ENCODE measurements at places on chromosomes 7 and 10. TPM values are rescaled to one million over a fixed set of nuclear protein-coding genes. Genes with fewer than 3 reads are reported as not detected.
A peak's percentile ranks its signal among the peaks of the same experiment; 100 is the strongest.

CACNB2 gene
- total RNA-seq = 4.9 TPM

- DNase-seq = no peak
These were observed 338.8 kb upstream of the SHH start for GRCh38 chr7:156151078-156151477.

DNA sequence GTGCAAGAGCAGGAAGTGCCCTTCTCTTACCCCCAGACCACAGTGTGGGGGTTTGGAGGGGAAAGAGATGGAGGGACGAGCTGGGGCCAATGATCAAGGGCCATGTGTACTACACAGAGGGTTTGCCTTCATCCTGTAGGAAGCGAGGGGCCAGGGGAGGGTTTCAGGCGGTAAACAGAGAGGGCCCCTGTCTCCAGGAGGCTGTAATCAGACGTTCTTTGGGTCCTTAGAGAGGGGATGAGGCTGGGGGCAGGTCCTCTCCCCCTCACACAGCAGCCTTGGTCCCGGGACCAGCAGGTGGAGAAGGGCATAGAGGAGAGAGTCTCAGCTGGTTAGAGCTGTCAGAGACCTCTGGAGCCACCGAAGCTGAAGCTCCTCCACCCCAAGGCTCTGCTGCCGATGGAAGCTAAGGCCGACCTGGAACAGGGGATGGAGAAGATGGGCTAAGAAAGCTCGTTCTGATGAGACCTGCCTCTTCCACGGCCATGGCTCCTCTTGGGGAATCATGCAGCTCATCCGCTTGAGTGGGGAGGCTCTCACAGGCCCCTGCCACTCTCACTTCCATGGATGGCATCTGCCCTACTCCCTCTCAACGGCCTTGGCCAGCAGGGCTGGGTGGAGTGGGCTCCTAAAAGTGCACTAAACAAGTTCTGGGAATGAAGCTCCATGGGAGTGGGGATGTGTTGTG is 3.5 kb downstream of the LOXL4 start:
- DNase-seq = peak; percentile 49

DNA sequence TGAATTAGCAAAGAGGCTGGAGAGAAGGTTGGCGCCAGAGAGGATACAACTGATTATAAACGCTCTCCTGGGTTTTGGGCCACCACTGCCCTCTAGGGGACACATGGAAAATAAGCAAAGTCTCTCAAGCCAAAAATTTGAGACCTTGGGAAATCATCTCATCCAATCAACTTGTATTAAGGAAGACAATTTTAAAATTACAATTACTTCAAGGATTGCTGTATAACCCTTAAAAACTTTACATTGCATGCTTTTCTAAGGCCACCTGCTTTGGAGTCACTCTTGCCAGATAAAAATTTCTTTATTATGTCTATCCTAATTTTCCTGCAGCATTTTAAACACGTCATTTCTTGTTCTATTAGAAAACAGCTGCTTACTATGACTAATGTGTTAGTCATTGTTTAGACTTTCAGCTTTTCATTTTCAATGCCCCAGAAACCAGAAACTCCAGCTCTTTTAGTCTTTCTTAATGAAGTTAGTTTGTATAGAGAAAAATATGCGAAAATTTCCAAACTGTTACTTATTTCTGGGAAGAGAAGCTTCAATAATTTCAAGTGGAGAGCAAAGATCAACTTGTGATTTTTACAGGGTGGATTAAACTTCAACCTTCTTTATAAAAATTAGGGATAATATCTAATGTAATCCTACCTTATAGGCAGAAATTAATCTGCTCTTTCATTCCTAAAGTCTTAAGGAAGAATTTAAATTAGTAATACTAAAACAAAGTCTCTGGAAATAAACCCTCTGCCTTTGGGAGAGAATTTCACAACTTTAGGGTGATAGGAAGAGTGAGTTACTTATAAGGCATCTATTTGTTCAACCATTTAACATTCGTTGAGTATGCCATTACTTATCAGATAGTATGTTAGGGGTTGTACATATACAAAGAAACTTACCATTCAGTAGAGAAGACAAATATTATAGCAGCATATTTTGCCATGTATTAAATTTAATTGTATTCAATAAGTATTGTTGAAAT is 20.6 kb upstream of the RHOBTB1 start:
- no peak for DNase-seq

- no peak for DNase-seq
These were observed 143.6 kb downstream of the ARL4A start for GRCh38 chr7:12831024-12831423.

SFXN2 gene
- 27.8 TPM for total RNA-seq

GRCh38 chr7:78420001-78420400 is 621.4 kb downstream of the PHTF2 start:
- no peak for DNase-seq

GRCh38 chr10:45379891-45380540 is 6.0 kb downstream of the ALOX5 start:
- DNase-seq = no peak

BEND7 gene
- total RNA-seq = 16.4 TPM

DNA sequence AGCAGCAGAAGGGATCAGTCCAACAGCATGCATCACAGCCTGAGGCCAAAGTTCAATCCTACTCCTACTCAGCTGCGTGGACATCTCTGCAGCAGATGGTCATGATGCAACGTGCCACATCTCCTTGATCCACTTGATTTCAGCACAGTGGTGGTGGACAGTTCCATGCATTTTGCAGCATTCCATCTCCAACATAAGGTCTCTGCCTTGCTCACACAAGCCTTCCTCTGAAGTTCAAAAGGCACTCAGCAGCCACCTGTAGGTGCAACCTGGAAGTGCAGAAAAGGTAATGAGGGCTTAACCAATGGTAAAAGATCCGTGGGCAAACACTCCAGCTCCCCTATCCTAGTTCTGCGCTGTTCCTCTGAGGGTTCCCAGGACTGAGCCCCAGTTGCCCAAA is 57.5 kb upstream of the CHCHD3 start:
- DNase-seq = no peak

Data from type B pancreatic cell (in vitro differentiated cells).